ENCODE measurements at places on chromosomes 12 and 14. TPM values are rescaled to one million over a fixed set of nuclear protein-coding genes. Genes with fewer than 3 reads are reported as not detected.

GRCh38 chr12:22116376-22116775, 70.4 kb downstream of the CMAS start:
- no peaks in the 10 kb centered on the region for H3K4me1 ChIP-seq
- H3K27ac ChIP-seq = no peak overlapping the region
- no peak for DNase-seq

The MYH6 gene
- total RNA-seq = not detected

The ULK1 gene
- 68.0 TPM for total RNA-seq

The GUCY2C gene
- 0.54 TPM for total RNA-seq

DNA sequence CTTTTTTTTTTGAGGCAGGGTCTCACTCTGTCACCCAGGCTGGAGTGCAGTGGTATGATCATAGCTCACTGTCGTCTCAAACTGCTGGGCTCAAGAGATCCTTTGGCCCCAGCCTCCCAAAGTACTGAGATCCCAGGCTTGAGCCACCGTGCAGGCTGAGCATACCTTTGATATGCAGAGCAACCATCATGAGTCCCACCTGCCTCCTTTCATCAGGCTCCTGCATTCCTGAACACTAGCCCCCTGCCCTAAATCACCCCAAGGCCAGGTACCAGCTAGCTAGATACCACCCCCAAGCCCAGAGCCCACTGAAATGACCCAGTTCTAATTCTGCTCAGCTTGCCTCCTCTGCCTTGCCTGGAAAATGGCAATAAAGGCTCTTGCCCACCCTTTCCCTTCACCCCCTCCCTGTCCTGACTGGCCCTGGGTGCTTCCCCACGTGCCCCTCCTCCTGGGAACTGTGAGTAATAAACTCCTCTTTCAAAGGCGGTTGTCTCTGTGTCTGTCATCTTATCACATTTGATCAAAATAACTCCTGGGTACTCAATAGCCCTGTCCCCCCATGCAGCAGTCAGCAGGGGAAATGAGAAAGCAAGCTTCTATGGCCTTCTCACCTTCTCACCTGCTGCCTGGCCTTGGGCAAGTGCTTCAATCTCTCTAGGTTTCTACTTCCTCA, 6.4 kb upstream of the BRF1 start:
- H3K27ac ChIP-seq = no peak overlapping the region
- H3K27me3 ChIP-seq = no peaks in the 10 kb centered on the region
- DNase-seq = no peak
- no peaks in the 10 kb centered on the region for H3K4me1 ChIP-seq
- no peaks in the 10 kb centered on the region for H3K36me3 ChIP-seq
- no peak overlapping the region for H3K4me3 ChIP-seq

DNA sequence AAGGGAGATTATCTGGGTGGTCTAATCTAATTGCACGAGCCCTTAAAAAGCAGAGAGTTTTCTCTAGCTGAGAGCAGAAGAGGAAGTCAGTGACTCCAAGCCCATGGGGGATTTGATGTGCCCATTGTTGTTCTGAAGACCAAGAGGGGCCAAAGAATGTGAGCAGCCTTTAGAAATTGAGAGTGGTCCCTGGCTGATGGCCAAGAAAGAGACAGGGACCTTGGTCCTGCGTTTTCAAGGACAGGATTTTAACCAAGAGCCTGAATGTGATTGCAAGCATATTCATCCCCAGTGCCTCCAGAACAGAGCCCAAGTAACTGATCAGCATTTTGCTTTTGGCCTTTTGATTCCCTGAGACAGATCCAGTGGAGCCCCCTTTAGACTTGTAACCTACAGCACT, 1353.9 kb downstream of the AACS start:
- no peak for DNase-seq
- H3K36me3 ChIP-seq = no peaks in the 10 kb centered on the region
- no peak overlapping the region for H3K4me3 ChIP-seq

The PARP2 gene
- 58.4 TPM for total RNA-seq

DNA sequence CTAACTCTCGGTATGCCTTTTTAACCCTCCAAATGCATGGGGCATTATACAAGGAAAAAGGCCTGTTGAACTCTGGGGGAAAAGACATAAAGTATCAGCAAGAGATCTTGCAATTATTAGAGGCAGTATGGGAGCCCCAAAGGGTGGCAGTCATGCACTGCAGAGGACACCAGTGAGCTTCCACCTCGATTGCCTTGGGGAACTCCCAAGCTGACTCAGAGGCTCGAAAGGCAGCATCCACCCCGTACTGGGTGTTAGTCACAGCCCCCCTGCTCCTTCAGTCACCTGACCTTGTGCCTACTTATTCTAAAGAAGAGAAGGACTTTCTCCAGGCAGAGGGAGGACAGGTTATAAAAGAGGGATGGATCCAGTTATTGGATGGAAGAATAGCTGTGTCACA, 781.4 kb upstream of the TMEM132C start:
- H3K36me3 ChIP-seq = no peaks in the 10 kb centered on the region
- H3K27ac ChIP-seq = no peak overlapping the region
- no peak overlapping the region for H3K4me3 ChIP-seq
- peak; percentile 63 for DNase-seq
- no peaks in the 10 kb centered on the region for H3K27me3 ChIP-seq

GRCh38 chr12:58443273-58443980, 476.9 kb downstream of the LRIG3 start:
- no peaks in the 10 kb centered on the region for H3K27me3 ChIP-seq
- no peak overlapping the region for H3K4me3 ChIP-seq
- H3K36me3 ChIP-seq = no peaks in the 10 kb centered on the region
- peaks cover 5% of the 10 kb centered on the region for H3K4me1 ChIP-seq
- H3K27ac ChIP-seq = no peak overlapping the region

- peak; percentile 51 for DNase-seq
- no peaks in the 10 kb centered on the region for H3K4me1 ChIP-seq
- H3K36me3 ChIP-seq = no peaks in the 10 kb centered on the region
- no peak overlapping the region for H3K4me3 ChIP-seq
- no peak overlapping the region for H3K27ac ChIP-seq
Measured at GRCh38 chr14:105137481-105138020, 31.0 kb downstream of the JAG2 start.

DNA sequence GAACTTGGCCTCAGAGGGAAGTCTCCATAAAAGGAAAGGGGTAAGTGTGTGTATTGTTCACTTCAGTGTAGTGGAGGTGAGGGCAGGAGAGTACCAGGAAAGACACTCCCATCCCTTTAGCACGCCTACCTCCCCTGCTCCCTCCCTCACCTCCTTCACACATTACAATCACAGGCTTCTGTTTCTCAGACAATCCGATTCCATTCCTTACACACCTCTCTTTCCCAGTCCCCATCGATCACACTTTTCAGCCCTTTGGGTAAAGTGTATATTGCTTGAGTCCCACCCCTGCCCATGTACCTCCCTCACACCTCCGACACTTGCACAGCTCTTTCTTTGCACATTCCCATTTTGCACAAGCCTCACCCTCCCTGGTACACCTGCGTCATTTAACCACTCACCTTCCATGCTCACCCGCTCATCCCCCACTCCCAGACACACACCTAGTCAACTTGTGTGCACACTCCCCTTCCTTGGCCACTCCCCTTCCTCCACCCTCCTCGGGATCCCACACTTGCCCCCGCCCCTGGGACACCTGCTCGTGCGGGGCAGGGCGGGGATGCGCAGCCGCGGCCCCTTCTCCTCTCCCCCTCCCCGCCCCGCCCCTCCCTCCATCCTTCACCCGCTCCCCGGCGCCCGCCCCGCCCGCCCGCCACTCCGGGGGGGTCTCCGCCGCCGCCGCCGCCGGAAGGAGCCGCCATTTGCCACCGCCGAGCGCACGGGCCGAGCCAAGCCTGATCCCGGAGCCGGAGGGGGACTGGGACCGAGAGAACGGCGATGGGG, at the start of gene MARCHF9:
TSS of gene MARCHF9 (plus strand) at position 693 of the 783 bp plus-strand sequence. CDS start 426 bp downstream, outside the sequence.
- no peak within 1 kb of the TSS for H3K27ac ChIP-seq
- peaks cover 21% of the 10 kb centered on the region for H3K36me3 ChIP-seq
- DNase-seq = peak; percentile 90
- peak within 1 kb of the TSS; percentile 86 for H3K4me3 ChIP-seq
- H3K4me1 ChIP-seq = peaks cover 5% of the 10 kb centered on the region
